ENCODE measurements at places on chromosomes 6 and 20.
A peak's percentile ranks its signal among the peaks of the same experiment; 100 is the strongest.

DNA sequence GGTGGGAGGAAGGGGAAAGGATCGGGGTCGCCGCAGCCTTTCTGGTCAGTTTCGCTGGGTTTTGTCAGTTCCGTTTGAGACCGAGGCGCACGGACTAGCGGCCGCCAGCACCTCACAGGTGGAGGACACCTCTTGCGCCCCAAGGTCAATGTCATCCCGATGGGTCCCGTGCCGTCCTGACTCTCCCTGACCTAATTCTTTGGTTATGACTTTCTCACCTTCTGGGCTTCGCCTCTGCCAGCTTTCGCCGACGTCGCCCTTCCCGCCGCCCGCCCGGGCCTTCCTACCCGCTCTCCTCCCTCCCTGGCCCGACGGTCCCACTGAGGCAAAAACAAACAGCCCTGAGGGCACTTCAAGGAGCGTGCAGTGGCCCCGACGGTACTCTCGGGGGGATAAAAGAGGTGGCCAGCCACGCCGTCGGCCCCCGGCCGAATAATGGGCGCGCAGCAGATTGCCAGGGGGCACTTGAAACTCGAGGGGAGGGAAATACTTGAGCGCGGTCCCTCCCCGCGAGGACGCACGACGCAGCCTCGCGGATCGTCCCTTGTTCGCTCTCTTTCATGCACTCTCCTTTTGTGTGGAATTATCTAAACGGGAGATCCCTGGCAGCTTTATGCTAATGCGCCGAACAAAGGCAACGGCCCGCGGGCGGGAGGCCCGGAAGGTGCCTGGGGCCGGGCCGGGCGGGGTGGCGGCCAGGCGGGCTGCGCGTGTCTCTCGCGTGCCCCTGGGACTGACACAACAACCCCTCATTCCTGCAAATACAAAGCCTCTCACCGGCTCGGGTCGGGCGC, 3.9 kb upstream of the INSM1 start:
- no peak for DNase-seq

GRCh38 chr6:25232479-25232878, 46.7 kb upstream of the CARMIL1 start:
- DNase-seq = no peak

DNA sequence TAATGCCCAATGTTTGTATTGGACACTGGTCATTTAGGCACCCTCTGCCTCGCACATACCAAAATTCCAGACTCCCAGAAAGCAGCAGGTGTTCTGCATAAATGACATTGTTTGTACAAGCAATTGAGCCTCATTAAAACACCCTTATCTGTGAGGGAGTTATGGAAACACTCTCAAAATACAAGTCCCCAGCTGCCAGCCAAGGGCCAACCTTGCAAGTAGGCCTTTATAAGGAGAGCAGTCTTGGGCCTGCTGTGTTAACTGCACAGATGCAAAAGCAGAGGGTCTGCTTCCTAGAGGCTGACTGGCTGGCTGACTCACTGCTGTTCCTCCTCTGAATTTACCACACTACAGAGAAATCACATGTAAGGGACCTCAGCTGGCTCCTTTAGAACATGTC, 150.4 kb upstream of the HMGN3 start:
- no peak for DNase-seq

DNA sequence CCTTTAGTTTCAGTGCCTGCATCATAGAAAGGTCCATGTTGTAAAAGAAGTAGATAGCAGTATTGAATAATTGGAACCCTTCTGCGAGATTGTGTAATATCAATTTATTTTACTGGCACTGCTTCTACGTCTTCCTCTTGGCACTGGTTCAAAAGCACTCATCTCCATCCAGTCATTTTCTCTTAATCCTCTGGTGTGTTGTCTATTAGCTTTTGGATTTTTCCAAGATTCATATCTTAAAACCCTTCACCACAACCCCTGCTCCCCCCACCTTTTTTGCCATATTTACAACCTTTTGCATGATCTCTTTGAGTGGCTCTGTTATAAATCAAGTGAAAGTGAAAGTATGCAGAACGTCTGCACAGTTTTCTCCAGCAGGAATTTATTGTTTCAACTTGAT, 76.6 kb upstream of the HSF2 start:
- DNase-seq = no peak

GRCh38 chr20:16353417-16353781, 219.8 kb downstream of the KIF16B start:
- no peak for DNase-seq

- DNase-seq = no peak
These were observed 199.0 kb upstream of the KCNG1 start for GRCh38 chr20:51221791-51222408.

GRCh38 chr6:37695857-37696219, 1.8 kb downstream of the MDGA1 start:
- DNase-seq = no peak

DNA sequence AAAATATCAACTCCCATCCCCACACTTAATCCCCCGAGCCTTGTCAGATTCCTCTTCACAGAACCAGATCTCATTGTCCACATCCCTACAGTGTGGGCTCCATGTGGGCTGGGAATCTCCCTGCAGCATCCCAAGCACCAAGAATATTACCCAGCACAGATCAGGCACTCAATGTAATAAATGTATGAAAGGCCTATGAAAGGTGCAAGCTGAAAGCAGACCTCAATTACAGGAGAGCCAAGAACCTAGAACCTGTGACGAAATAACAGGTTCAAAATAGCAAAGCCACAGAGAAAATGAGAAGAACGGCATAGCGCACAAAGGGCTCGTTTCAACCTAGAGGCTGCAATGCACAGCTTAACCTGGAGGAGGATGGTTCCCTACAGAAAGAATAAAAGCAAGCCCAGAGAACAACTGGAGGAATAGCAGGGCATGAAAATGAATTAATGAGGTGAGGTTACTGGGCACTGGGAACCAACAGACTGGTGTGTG, 3.1 kb downstream of the SLC23A2 start:
- DNase-seq = no peak

DNA sequence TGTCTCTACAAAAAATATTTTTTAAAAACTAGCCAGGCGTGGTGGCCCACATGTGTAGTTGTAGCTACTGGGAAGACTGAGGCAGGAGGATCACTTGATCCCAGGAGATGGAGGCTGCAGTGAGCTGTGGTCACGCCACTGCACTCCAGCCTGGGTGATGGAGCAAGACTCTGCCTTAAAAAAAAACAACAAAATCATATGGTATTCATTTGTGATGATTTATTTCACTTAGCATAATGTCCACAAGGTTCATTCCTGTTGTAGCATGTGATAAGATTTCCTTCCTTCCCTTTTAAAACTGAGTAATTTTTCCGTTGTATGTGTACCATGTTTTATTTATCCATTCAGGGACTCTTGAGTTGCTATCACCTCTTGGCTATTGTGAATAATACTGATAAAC, 26.2 kb downstream of the TMEM170B start:
- no peak for DNase-seq

DNA sequence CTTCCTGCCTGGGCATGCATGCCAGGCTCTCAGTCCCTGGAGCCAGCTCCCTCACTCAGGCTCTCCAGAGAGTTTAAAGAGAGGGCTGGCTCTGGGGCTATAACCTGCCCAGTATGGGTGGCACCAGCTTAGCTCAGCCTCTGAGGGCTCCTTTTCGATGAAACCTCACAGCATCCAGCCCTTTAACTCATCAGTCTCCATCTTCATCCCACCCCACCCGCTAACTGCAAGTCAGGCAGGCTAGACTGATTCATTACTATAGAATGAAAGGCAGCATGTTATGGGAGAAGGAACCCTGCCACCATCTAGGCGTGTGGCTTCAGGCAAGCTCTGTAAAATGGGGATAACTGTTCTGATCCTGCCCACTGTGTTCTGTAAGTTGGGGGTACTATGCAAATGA, 53.5 kb downstream of the RAB44 start:
- no peak for DNase-seq

DNA sequence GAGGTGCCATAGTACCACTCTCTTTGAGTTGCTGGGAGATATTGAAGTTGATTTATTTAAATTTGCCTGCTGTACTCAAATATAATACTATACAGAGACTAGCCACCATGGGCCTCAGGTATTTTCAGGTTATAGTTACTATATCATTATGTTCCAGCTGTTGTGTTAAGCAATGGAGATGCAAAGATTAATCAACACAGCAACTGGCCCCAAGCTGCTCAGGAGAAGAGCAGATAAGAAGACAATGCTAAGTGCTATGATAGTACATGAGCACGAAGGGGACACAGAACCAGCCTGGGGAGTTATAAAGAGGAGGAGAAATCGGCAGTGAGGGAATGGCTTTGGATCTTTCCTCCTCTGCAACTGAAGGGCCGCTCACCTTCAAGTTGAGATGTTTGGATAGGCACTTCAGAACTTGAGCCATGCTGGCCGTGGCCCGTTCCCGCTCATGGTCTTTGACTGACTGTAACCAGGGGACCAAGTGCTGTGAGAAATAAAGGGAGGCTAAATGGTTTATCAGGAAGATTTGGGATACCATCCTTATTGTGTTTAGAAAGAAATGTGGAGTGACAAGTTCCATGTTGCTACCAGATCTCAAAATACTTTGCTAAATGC, 24.3 kb upstream of the RPN2 start:
- no peak for DNase-seq

GRCh38 chr20:25573288-25574251, 11.8 kb downstream of the NINL start:
- no peak for DNase-seq

- DNase-seq = no peak
These were observed 116.5 kb upstream of the MAP3K7 start for GRCh38 chr6:90703336-90703735.

GRCh38 chr6:93423542-93423941, 4.2 kb upstream of the EPHA7 start:
- DNase-seq = no peak

DNA sequence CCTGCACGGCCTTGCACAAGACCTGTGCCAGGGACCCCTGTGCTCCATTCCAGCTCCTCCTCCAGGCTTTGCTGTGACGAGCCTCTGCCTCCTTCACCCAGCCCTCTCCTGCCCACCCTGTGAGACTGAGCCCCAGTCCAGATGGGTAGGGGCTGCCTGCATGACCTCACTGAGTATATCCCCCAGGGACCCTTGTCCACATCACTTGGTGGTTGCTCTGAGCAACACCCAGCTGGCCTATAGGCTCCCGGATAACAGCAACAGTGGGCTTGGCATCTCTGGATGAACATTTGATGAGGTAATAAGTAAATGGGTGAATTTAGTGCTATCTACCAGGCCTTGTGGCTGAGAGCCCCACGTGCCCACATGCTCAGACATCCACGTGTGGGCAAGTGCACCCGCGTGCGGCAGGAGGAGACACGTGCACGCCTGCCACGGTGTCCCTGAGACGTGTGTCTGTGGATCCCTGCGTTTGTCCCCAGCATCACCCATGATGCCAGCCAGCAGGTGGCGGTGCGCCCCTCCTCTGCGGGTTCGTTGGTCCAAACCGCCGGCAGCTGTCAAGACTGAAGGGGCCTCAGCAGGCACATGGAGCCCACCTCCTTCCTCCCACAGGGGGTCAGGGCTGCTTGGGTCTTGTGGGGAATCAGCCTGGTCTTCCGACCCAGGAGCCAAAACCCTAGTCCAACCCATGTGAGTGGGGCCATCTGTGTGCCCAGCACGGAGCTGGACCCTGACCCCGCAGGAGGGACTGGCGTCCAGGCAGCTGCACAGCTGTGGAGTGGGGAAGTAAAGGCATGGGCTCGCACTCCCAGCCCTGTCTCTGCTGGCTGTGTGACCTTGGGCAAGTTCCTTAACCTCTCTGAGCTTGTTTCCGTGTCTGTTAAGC, 45.9 kb downstream of the FGD2 start:
- peak; percentile 84 for DNase-seq

- no peak for DNase-seq
These were observed 49.9 kb upstream of the TAGAP start for GRCh38 chr6:159094444-159095252.

GRCh38 chr20:57840066-57840465, 130.3 kb upstream of the PMEPA1 start:
- DNase-seq = no peak

DNA sequence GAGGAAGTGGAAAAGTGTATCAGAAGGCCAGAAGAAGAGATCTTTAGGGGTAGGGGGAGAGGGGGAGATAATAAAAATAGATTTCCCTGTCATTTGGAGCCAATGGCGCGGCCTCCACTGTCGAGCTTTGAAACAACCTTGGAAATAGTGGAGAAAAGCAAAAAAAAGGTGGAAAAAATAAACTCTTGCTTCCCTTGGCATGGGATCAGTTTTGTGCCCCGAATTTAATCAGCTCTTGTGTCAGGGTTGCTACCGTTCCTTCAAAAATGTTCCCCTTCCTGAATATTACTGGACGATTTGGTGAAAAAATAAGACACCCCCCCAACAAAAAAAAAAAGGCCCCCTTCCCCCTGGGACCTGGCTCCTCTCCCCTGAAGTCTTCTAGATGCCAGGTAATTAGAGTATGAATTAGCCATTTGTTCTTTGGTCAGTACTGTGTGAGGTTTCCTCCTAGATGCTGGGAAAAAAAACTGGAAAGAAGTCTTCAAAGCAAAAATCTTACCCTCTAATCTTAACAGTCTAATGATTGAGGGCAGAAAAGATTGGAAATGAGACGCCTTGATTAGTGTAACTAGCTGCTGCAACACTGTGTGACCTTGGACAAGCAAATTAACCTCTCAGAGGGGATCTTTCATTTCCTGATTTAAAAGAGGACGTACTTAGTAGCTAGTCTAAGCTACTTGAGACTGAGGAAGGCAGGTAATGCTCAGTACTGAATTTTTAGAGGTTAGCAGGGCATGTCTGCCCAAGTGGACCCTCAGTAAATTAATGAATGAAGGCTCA, 872 bp upstream of the RBM39 start:
- no peak for DNase-seq

DNA sequence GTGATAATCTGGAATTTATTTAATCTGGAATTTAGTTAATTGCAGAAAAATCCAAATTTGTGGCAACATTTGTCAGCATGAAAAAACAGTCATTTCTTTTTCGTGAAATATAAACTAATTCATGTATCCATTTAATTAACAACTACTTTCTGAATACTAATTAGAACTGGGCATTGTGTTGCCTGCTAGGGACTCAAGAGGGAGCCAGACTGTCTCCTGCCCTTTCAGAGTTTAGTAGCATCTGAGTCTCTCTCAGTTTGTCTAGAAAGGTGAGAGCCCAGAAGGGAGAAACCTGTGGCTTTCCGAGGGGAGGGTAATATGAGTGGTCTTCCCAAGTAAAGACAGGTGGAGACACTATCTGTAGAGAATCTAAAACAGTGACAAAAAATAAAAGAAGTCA, 210.9 kb upstream of the HDDC2 start:
- DNase-seq = no peak

GRCh38 chr6:53979468-53980067, 131.7 kb upstream of the MLIP start:
- DNase-seq = no peak

GRCh38 chr6:32685603-32686002, 19.1 kb upstream of the HLA-DQB1 start:
- DNase-seq = no peak

GRCh38 chr6:105357165-105357564, 45.7 kb downstream of the PREP start:
- no peak for DNase-seq

Measured in stimulated activated CD4-positive, alpha-beta T cell treated with anti-CD3 and anti-CD28 coated beads, Interleukin-1b, Interleukin-23, amount 100 ng/mL, for 24 hours (primary cell).